ENCODE measurements at places on chromosomes 11 and 22.

- no peak for DNase-seq
These were observed 257.5 kb downstream of the CTTN start for GRCh38 chr11:70655816-70656215.

DNA sequence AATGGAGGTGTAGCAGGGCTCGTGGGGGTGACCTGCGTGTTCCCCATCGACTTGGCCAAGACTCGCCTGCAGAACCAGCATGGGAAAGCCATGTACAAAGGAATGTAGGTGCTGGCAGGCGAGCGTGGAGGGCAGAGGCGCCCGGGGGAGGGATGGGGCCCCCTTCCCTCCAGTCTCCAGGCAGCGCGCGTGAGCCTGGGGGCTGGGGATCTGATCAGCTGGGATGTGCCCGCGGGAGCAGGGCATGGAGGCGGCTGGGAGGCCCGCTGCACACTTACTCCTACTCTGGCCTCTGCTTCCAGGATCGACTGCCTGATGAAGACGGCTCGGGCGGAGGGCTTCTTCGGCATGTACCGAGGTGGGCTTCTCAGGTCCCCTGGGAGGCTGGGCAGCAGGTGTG, 17.8 kb downstream of the SLC25A18 start:
- no peak for DNase-seq

- DNase-seq = no peak
These were observed 42.2 kb downstream of the MRTFA start for GRCh38 chr22:40594346-40594745.

- no peak for DNase-seq
These were observed 90.1 kb downstream of the STK33 start for GRCh38 chr11:8503910-8504364.

DNA sequence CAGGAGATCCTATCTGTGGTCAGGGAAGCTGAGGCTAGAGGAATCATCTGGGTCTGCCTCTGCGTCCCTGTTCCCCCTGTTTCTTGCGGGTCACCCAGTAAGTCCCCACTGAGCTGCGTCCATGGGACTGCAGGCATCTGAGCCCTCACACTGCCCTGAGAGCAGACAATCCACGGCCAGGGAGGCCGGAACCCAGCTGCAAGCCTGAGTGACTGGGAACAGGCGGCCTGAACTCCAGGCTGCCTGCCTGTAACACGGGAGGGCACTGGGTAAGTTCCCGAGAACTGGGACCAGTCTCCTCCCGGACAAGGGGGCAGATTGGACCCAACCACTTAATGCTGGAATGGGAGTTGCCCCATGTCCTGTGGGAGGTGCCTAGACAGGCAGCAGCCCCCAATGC, 727.4 kb downstream of the BRD1 start:
- no peak for DNase-seq

DNA sequence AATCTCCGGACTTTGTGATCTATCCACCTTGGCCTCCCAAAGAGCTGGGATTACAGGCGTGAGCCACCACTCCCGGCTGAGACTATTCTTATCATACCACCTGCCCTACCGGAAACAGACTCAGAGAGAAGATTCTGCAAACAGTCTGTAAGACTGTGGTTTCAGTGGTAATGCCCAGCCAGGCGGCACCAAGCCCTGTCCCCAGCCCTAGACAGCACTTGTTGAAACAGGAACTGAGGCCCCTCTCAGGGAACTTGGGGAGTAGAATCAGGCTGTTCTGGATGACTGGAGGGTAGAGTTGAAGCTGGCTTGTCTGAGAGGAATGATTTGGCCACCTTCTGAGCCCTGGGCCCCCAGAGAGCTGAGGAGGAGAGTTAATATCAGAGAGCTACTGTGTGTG, 1.3 kb upstream of the INSC start:
- DNase-seq = no peak

GRCh38 chr11:75445315-75445953, 12.4 kb upstream of the KLHL35 start:
- DNase-seq = peak; percentile 72

- DNase-seq = no peak
These were observed 9.7 kb downstream of the MAML2 start for GRCh38 chr11:96333191-96333719.

DNA sequence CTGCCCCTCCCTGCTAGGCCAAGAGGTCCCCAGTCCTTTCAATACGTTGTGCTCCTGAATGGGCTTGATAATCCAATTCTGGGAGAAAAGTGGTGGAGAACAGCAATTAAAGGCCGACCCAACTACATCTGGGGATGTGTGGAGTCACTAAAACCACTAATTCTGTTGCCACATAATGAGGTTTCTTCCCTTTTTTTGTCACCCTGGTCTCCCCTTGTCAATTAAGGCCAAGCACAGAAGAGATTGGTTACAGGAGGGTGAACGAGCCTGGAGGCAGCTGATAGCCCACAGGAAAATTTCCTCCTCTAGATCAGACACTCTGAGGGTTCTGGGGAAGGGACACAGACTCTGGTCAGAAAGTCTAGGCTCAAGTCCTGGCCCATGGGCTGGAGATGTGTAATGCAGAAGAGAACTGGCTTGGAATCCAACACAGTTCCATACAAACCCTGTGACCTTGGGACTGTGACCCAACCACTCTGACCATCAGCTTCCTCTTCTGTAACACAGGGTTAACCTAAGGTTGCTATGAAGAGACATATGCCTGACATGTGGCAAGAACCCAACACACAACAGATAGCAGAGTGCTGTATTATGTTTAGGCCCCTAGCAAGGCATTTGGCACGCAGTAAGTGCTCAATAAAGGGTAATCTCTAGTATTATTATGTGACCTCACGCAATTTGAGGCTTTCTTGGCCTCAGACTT, 146.4 kb downstream of the CHST1 start:
- no peak for DNase-seq

GRCh38 chr11:77198440-77198849, 70.4 kb downstream of the MYO7A start:
- DNase-seq = no peak

GRCh38 chr22:30288419-30289140, 725 bp downstream of the CASTOR1 start:
- DNase-seq = no peak
